ENCODE measurements at places on chromosomes 3 and 15. TPM values are rescaled to one million over a fixed set of nuclear protein-coding genes. Genes with fewer than 3 reads are reported as not detected.

DNA sequence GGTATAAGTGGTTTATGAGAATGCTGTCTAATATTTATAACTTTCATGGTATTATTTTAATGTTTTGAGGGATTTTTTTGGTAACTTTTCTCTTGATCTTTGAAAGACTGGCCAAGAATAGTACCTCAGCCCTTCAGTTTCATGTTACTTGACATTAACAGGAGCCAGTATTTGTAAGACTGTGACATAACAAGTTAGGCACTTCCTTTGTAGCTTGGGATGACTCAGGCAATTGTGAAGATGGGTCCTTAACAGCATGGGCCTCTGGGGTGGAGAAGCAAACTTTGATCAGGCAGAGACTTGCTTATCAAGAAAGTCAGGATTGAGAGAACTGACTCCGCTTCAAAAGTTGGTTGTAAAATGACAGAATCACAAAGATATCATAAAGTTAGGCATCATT lies 9.5 kb downstream of the LRRC49 start:
- DNase-seq: no peak

DNA sequence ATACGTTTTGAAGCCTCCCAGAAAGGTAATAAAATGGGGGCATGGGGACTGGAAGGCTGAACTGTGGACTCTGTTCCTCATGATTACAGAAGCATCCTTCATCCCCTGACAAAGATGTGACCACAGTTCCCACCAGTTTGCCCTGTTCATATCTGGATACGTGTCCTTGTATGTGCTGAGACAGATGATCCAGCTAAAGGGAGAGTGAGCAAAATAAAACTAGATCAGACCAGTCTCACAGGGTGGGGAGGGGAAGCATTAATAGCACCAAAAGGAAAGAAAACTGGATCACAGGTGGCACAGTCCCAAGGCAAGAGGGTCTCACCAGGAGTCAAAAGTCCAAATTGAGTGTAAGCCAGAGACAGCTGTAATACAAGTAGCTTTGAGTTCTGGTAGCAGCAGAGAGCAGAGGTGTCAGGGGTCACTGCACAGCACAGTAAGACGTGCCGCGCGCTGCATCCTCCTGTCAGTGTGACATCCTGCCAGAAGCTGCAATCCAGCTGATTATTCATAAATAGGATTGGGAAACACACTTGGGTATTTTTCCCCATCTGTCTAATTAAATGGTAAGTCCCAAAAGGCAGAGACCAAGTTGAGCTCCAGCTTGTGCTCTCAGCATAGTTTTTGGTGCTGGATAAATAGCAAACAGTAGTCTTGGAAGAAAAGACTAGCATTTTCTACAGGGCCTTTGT lies 560.0 kb upstream of the CFAP20DC start:
- DNase-seq: no peak

GOLGA6A gene
- total RNA-seq: not detected

NR2C2 gene
- total RNA-seq: 28.2 TPM

- no peak for DNase-seq
Observed at GRCh38 chr15:70342554-70343548, 245.1 kb upstream of the TLE3 start.

DNA sequence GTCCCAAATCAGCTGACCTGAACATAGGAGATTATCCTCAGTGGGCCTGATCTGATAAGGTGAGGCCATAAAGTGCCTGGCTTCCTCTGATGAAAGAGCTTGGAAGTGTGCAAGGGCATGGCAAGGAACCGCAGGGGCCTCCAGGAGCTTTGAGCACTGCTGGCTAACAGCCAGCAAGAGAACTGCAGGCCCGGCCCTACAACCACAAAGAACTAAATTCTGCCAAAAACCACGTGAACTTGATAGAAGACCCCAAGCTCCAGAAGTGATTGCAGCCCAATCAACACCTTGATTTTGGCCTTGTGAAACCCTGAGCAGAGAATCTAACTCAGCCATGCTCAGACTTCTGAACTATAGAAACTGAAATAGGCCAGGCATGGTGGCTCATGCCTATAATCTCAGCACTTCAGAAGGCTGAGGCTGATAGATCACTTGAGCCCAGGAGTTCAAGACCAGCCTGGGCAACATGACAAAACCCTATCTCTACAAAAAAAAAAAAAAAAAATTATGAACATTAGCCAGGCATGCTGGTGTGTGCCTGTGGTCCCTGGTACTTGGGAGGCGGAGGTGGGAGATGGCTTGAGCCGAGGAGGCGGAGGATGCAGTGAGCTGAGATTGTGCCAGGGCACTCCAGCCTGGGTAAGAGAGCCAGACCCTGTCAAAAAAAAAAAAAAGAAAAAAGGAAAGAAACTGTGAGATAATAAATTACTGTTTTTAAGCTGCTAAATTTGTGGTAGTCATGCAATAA lies 7.7 kb upstream of the DIS3L start:
- no peak for DNase-seq

GRCh38 chr3:172919297-172919683 lies 168.8 kb downstream of the ECT2 start:
- DNase-seq: no peak

DNA sequence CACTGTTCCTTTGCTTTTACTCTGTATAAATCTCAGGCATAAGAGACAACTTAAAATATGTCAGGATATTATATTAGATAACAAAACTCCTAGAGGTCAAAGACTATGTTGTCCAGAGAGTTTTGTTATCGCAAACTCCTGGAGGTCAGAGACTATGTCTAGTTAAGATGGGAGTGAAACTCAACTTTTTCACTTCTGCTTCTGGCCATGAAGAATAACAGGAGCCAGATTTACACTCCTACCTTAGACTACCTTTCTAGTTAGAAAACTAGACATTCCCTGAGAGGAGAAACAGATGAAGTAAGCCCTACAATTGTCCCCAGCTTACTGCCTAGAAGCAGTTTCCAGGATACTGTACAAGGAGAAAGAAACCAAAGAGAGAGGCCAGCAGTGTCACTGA lies 255.4 kb upstream of the UBE2E1 start:
- DNase-seq: peak; percentile 39

GRCh38 chr15:90774731-90775514 lies 57.8 kb downstream of the BLM start:
- no peak for DNase-seq

GRCh38 chr15:96774216-96774615 lies 443.7 kb downstream of the NR2F2 start:
- no peak for DNase-seq

DNA sequence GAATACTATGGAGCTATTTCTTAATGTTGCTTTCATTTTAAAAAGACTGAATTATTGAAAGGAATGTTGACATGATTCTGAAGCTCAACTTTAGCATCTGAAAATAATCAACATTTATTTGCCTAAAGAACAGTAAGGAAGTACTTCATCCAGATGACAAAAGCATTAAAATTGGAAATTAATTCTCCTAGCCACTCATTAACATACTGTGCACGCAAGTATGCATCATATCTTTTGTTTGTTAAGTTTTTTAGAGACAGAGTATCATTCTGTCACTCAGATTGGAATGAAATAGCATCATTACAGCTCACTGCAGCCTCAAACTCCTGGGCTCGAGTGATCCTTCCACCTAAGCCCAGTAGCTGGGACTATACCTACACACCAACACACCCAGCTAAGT lies 632.1 kb upstream of the ALCAM start:
- no peak for DNase-seq

CLCN2 gene
- total RNA-seq: 2.6 TPM

DNA sequence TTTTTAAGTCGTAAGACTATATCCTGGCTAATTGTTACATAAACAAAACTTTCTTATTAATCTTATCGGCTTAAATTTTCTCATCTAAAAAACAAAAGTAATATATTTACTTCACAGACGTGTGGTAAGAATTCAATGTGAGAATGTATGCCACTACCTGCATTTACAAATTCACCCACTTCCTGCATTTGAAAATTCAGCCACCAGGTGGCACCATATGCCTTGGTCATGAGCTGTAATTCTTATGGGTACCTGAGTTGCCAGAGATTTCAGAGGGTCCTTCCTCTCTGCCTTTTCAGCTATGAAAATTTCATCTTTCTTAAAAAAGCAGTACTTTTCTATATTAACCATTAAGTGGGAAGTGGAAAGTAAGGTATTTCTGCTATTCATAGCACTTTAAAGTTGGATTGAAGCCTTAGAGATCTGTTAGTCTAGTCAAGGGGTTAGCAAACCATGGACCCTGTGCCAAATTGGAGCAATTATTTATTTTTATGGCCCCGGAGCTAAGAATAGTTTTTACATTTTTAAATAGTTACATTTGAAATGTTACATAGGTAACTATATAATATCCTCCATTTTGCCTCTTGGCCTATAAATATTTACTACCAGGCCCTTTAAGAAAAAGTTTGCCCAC lies 127.8 kb downstream of the HCN4 start:
- DNase-seq: peak; percentile 28

ARHGEF3 gene
- total RNA-seq: 69.5 TPM

DNA sequence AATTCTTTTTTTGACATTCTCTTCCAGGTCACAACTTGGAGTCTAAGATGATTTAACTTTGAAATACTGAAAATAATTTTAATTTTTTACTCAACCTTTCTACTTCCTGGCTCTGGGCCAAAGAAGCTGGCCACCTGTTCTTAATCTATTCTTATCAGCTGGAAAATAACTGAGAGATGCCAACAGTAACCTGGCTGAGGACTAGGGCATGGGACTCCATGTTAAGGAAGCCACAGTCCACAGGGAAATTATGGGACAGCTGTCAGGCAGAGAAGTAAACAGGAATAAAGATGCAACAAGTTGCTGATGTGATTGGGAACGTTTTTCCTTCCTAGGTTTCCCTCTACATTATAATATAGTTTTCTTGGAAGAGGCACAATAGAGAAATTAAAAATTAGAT lies 84.7 kb upstream of the CPNE4 start:
- no peak for DNase-seq

- no peak for DNase-seq
Observed at GRCh38 chr3:126728680-126729079, 24.6 kb downstream of the CHCHD6 start.

ZNF860 gene
- not detected for total RNA-seq

SYNPR gene
- not detected for total RNA-seq

CILP gene
- total RNA-seq: 0.05 TPM

DNA sequence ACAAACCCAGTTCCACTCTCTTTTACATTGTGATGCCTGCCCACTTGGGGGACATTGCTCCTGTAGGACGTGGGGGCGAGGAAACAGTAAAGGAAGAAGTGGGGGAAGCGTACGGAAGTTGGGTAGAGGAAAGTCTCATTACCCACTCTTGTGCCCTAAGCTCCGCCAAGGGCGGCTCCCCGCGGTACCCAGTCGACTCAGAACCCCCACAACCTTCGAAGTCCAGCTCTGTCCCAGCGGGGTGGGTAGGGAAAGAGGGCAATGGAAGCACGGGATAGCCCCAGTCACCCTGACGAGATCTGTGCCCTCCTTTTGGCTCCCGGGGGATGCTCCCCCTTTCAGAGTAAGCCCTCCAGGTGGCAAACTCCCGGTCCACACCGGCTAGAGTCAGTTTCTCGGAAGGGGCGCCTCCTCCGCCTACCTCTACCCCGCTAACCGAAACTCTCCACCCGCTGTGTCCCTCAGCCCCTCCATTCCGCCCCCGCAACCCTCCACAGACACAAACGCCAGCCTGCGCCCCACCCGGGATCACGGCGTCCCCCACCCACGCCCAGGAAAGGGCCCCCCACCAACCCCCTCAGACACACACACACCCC lies 527 bp downstream of the CSNK1G1 start:
- no peak for DNase-seq

- DNase-seq: no peak
Observed at GRCh38 chr3:105904251-105904650, 35.4 kb upstream of the CBLB start.

DNA sequence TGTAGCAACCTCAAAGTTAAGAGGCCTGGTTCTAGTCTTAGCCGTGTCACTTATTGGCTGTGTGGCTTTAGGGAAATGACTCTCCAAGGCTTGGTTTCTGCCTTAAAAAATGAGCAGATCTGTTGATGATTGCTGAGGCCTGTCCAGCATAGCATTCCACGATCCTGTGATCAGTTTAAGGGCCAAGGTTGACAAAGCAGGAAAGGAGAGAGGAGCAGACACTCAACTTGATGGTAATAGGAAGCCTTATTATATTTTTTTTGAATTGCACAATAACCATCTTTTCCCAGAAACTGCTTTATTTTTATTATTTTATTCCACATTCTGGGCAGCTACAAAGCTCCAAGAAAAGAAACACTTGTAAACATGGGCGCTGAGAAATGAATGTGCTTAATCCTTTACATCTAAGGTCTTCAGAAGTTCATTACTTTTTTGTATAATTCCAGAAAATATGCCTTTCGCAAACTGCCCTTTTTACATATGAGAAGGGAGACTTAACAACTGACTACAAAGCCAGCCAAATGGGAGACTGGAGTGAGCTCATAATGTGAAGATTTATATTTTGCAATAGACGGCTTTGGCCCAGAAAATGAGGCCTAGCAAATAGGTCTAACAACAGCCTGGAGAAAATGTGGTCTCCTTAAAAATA lies 241.0 kb downstream of the ATP8B4 start:
- no peak for DNase-seq

DNA sequence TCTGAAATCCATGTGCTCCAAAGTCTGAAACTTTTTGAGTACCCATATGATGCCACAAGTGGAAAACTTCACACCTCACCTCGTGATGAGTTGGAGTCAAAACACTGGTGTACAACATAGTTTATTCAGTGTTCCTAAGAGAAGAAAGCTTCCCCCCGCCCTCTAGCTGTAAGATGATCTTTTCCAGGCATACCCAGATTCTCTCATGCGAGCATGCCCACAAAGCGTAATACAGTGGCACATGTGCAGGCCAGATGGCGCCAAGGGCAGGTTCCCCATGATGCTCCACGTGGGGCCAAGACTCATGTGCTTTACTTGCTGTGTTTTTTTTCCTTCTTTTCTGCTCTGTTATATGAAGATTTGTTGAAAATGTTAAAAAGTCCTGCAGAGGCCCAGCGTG lies 104.9 kb upstream of the LRRFIP2 start:
- DNase-seq: no peak

- DNase-seq: no peak
Observed at GRCh38 chr3:17333893-17334292, 408.5 kb downstream of the TBC1D5 start.

SLC24A5 gene
- not detected for total RNA-seq

GABRG3 gene
- not detected for total RNA-seq

GOLGA8B gene
- total RNA-seq: 118 TPM

FOXL2NB gene
- not detected for total RNA-seq

GRCh38 chr15:71679793-71680353 lies 130.5 kb upstream of the NR2E3 start:
- DNase-seq: no peak

DNA sequence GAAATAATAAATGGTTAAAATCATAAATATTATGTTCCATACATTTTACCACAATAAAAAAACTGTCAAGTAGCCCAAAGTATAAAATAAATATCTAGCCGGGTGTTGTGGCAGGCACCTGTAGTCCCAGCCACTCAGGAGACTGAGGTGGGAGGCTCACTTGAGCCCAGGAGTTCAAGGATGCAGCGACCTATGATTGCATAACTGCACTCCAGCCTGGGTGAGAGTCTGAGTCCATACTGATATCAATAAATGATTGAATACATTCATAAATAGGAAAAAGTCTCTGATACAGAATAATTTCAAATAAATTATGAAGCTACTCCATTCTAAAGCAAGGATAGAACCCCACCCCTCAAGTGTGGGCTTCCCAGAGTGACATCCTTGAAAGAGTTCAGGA lies 68.5 kb upstream of the GATA2 start:
- no peak for DNase-seq

TF gene
- total RNA-seq: 8.9 TPM

Data from GM12878 (cell line).